PC-3 (cell line): ENCODE measurements at places on chromosomes 2 and 18.

GRCh38 chr2:64808092-64808491 is 154.4 kb upstream of the SERTAD2 start:
- H3K36me3 ChIP-seq, result no peaks in the 10 kb centered on the region
- H3K27me3 ChIP-seq, result no peaks in the 10 kb centered on the region
- no peak overlapping the region for H3K4me3 ChIP-seq
- peaks cover 11% of the 10 kb centered on the region for H3K4me1 ChIP-seq

DNA sequence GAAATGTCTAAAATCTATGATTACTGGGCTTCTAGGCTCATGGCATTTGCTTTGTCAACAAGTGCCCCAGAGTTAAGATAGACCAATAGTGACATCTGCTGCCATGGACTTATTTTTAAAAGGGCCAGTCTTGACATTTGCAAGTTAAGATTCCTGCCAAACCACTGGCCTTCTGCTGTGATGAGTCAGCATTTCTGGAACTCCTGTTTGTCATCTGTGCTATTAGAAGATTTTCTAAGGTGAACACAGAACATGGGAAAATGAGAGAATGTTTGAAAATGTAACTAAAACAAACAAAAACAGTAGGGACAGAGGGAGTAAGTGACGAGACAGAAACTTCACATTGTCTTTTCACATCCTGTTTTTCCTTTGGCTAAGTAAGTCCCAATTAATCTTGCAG is 93.7 kb upstream of the WDR75 start:
- peak; percentile 94 for DNase-seq
- peak overlapping the region; percentile 29; the same call in 1 of the 2 replicates for H3K4me3 ChIP-seq
- H3K36me3 ChIP-seq, result no peaks in the 10 kb centered on the region; the same call in 1 of the 2 replicates
- no peaks in the 10 kb centered on the region for H3K27me3 ChIP-seq

GRCh38 chr2:140580532-140581151 is 1550.2 kb downstream of the LRP1B start:
- no peaks in the 10 kb centered on the region for H3K4me1 ChIP-seq
- H3K27me3 ChIP-seq, result no peaks in the 10 kb centered on the region
- no peak for DNase-seq
- H3K27ac ChIP-seq, result no peak overlapping the region
- H3K4me3 ChIP-seq, result no peak overlapping the region
- no peaks in the 10 kb centered on the region for H3K36me3 ChIP-seq

GRCh38 chr2:171178993-171179392 is 18.3 kb upstream of the TLK1 start:
- H3K27ac ChIP-seq, result no peak overlapping the region
- no peaks in the 10 kb centered on the region for H3K36me3 ChIP-seq
- no peaks in the 10 kb centered on the region for H3K27me3 ChIP-seq

- H3K36me3 ChIP-seq, result no peaks in the 10 kb centered on the region
- peaks cover 17% of the 10 kb centered on the region for H3K4me1 ChIP-seq
- DNase-seq, result no peak
- H3K4me3 ChIP-seq, result no peak overlapping the region
Observed at GRCh38 chr2:138059487-138060300, 95.4 kb downstream of the HNMT start.

DNA sequence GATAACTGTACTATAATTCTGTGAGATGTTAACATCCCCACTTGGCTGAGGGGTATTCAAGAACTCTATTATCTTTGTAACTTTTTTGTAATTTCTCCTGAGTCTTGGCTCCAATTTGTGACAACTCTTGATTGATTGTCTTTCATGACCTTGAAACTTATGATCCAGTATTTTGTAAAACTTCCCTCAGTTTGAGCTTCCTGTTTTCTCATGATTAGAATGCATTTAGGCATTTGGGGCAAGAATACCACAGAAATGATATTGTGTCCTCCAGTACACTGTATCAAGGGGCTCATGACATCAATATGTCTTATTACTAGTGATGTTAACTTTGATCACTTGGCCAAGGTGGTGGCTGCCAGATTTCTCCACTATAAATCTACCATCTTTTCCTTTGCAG is 37.4 kb downstream of the PNO1 start:
- H3K4me3 ChIP-seq, result no peak overlapping the region
- peaks cover 53% of the 10 kb centered on the region for H3K4me1 ChIP-seq
- no peak overlapping the region for H3K27ac ChIP-seq
- no peaks in the 10 kb centered on the region for H3K27me3 ChIP-seq

GRCh38 chr2:157172866-157173578 is 84.5 kb upstream of the GALNT5 start:
- no peaks in the 10 kb centered on the region for H3K27me3 ChIP-seq
- H3K36me3 ChIP-seq, result no peaks in the 10 kb centered on the region
- H3K27ac ChIP-seq, result peak overlapping the region; percentile 58
- peaks cover 23% of the 10 kb centered on the region for H3K4me1 ChIP-seq
- DNase-seq, result no peak
- H3K4me3 ChIP-seq, result no peak overlapping the region

- H3K4me3 ChIP-seq, result no peak overlapping the region
- H3K4me1 ChIP-seq, result peaks cover 36% of the 10 kb centered on the region
- no peaks in the 10 kb centered on the region for H3K36me3 ChIP-seq
- H3K27me3 ChIP-seq, result no peaks in the 10 kb centered on the region
Observed at GRCh38 chr2:178874529-178875240, 67.5 kb upstream of the TTN start.

GRCh38 chr2:215930505-215931253 is 82.7 kb downstream of the MREG start:
- H3K4me1 ChIP-seq, result peaks cover 49% of the 10 kb centered on the region
- peak; percentile 77 for DNase-seq
- H3K4me3 ChIP-seq, result peak overlapping the region; percentile 58
- peak overlapping the region; percentile 65 for H3K27ac ChIP-seq
- no peaks in the 10 kb centered on the region for H3K36me3 ChIP-seq

DNA sequence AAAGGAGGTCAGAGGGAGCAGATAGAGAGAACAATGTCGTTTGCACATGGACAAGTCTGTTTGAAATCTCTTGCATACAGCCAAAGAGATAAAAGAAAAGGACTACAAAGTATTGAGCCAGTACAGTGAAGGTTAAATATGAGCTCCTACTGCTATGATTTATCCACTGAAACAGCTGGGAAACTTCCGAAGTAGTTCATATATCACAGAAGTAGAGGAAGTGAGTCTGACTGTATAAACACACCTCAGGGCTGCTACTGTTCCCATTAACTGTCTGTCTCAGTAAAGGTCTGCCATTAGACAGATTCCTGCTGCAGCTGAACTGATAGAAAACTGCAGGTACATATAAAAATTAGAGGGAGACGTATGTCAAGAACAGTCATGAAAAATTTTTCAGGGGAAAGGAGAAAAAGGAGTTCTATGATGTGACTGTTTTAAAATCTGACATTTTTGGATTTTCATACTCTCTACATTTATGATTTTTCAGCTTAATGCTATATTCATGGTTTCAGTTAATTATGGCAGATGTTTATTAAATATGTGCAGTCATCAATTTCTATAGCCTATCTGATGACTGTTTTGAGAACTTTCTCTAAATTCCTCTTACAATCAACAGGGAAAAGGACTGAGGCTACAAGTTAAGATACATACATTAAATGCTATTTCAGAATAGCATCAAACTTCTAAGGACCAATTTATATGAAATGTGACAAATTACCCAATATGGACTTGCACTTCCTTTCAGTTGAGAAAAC is 364.7 kb downstream of the ERBB4 start:
- H3K4me3 ChIP-seq, result no peak overlapping the region
- no peaks in the 10 kb centered on the region for H3K27me3 ChIP-seq
- H3K27ac ChIP-seq, result no peak overlapping the region
- peak; percentile 54 for DNase-seq
- H3K36me3 ChIP-seq, result no peaks in the 10 kb centered on the region

DNA sequence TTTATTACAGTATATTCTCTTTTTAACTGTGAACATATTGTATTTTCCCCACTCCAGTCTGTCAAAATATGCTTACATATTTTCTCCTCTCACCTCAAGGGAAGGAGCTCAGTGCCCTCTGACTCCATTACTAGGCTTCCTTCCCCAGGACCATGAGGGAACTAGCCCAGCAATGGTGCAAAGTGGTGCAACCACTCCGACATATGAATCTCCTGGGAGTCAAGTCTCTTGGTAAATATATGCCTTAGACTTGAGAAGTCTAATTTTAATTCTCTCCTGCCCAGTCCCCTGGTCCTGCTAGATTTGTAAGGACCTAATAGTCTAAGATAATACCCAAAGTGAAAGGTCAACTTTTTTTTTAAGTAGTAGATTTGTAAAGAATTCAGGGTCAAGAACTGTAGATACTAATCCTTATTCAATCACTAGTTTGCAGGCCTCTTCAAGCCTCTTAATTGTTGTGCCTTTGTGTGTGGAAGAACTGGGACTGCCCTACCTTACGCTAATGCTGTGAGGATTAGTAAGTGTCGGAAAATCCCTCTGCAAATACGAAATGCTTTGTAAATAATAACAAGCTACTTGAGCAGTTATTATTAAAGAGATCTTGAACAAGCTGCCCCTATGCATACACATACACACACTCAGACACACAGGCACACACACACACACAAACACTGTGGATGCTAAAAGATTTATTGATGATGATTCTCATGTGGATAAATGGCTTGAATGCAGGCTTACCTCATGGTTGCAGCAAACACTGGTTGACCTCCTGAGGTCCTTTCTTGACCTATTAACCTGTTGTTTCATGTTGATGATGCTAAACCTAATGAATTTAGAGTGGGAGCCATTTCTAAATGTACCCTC is 251.2 kb upstream of the PARD3B start:
- DNase-seq, result no peak
- no peak overlapping the region for H3K4me3 ChIP-seq
- no peaks in the 10 kb centered on the region for H3K4me1 ChIP-seq
- H3K27me3 ChIP-seq, result peaks cover 13% of the 10 kb centered on the region

DNA sequence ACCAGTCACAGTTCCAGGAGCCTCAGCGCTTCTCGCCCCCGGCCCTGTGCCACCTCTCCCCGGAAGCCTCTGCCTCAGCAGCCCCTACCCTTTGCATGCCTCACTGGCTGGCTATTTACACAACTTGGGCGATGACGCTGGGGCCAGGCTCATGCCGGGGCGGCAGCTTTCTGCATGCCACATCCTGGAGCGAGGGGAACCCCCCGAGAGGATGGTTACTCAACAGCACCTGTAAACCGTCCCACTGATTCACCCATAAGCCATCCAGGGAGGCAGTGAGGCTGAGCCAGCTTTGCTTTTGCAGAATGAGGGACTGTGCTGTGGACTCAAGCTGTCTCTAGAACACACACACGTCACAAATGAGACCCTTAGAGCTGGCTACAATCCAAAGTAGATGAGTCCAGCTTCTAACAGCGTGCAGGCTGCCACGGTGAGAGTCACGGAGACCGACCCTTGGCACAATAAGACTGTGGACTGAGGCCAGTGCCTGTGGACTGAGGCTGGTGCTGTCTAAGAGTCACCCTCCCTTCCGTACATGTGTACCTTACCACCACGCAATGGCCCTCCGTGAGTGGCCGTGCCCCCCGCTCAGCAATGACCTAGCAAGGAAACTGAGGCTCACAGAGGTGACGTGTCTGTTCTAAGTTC is 45.6 kb upstream of the ODC1 start:
- H3K27me3 ChIP-seq, result no peaks in the 10 kb centered on the region
- H3K4me1 ChIP-seq, result peaks cover 30% of the 10 kb centered on the region

DNA sequence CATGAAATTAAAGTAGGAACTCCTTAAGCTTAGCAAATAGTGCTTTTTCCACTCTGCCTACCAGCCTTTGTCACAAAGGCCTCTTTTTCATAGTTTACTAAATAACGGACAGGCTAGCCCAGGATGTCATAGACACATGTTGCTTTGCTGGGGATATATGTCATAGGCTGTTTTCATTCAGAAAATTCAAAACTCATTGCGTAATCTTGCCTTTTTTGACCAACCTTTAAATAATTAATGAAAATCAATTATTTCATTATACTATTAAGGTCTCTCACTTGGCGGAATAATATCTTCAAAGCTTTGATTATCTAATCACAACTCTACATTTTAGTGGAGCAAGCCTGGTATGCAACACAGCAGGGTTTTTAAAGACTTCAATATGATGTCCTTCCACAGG is 1245.7 kb upstream of the LRRTM1 start:
- no peak overlapping the region for H3K4me3 ChIP-seq
- no peak for DNase-seq
- H3K36me3 ChIP-seq, result no peaks in the 10 kb centered on the region
- H3K4me1 ChIP-seq, result peaks cover 21% of the 10 kb centered on the region

GRCh38 chr2:98569197-98569793 is 39.0 kb downstream of the COA5 start:
- H3K4me1 ChIP-seq, result no peaks in the 10 kb centered on the region
- no peak overlapping the region for H3K27ac ChIP-seq
- no peak overlapping the region for H3K4me3 ChIP-seq
- H3K36me3 ChIP-seq, result no peaks in the 10 kb centered on the region; the same call in none of the 2 replicates
- no peaks in the 10 kb centered on the region for H3K27me3 ChIP-seq
- peak; percentile 46 for DNase-seq

DNA sequence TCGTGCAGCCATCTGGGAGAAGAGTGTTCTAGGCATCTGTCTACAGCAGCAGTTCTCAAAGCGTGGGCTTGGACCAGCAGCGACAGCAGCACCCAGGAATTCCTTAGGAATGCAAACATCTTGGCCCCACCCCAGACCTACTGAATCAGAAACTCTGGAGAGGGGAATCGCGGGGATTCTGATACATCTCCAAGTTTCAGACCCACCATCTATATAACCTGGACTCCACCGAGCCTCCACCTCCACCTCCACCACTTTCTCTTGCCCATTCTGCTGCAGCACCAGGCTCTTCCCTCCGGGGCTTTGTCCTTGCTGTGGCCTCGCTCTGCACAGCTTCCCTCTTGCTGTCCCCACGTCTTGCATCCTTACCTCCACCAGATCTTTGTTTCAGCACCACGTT is 256.4 kb downstream of the BCL2 start:
- no peaks in the 10 kb centered on the region for H3K27me3 ChIP-seq
- DNase-seq, result peak; percentile 39
- no peak overlapping the region for H3K4me3 ChIP-seq
- no peaks in the 10 kb centered on the region for H3K4me1 ChIP-seq
- H3K36me3 ChIP-seq, result no peaks in the 10 kb centered on the region

DNA sequence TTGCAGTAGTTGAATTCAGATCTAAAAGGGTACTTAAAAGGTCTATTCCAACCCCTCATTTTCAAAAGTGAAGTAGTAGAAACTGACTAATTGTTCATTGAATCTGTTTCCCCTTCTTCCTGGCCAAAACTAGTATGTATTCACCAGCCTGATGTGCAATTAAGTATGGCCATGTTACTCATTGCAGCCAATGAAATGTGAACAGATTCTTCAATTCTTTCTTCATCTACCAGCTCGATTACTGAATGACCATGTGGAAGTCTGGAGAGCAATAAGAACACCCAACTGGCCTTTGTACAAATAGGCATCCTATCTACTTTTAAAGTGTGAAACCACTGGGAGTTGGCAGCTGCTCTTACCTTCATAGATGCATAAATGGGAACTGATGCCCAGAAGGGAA is 449.0 kb upstream of the ID2 start:
- H3K27me3 ChIP-seq, result no peaks in the 10 kb centered on the region
- peaks cover 10% of the 10 kb centered on the region for H3K4me1 ChIP-seq
- DNase-seq, result no peak
- H3K36me3 ChIP-seq, result no peaks in the 10 kb centered on the region

DNA sequence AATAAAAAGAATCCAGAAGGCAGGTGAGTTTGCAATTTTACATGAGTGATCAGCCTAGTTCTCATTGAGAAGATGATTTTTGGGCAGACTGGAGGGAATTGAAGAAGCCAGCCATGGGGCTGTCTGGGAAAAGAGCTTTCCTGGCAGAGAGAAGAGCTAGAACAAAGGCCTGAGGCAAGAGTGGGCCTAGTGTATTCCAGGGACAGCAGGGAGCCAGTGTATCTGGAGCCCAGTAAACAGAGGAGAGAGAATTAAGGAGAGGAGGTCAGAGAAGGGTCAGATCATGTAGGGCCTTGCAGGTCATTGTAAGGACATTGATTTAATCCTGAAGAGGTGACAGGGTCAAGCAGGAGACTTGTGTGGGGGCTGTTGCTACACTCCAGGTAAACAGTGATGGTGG is 195.8 kb downstream of the SATB2 start:
- no peaks in the 10 kb centered on the region for H3K36me3 ChIP-seq
- no peaks in the 10 kb centered on the region for H3K4me1 ChIP-seq
- H3K27me3 ChIP-seq, result no peaks in the 10 kb centered on the region
